ENCODE measurements at places on chromosomes 4 and X.
A peak's percentile ranks its signal among the peaks of the same experiment; 100 is the strongest.

- DNase-seq, result no peak
These were observed 27.7 kb upstream of the REST start for GRCh38 chr4:56879996-56880395.

DNA sequence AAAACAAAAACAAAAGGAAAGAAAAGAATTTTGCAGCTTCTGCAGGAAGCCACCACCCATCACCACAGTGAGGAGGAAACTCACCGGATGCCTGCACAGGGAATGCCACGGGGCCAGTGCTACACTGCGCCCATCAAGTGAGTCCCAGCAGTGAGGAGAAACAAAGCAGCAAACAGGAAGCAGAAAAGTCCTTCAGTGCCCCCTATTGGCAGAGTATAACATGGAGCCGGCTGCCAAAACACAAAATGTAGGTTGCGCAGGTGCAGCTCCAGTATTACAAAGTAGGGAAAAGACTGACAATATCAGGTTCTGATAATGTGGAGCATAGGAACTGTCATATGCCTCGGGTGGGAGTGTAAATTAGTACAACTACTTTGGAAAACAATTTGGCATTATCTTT is 23.3 kb upstream of the SCML2 start:
- no peak for DNase-seq

GRCh38 chr4:174789657-174790056 is 39.4 kb downstream of the GLRA3 start:
- DNase-seq, result no peak

GRCh38 chrX:103212749-103213457 is 2.0 kb upstream of the BEX4 start:
- DNase-seq, result no peak

- no peak for DNase-seq
These were observed 121.7 kb downstream of the PDS5A start for GRCh38 chr4:39855909-39856512.

- DNase-seq, result no peak
These were observed 29.3 kb downstream of the DYNLT3 start for GRCh38 chrX:37818031-37818430.

DNA sequence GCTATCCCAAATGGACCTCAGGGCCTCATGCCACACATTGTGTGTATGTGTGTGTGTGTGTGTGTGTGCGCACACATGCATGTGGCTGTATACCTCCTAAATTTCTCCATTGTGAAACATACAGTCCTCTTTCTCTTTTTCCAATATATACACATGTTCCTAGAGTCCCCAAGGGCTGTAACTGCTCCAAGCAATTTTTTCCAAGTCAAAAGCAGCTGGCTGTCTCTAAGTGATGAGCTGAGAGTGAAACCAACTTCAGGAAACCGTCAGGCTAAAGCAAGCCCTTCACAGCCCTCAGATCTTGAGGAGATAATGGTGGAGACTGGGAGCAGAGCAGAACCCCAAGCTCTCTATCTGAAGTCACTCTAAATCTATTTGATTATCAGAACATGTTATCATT is 496.1 kb upstream of the DIPK2B start:
- DNase-seq, result no peak

DNA sequence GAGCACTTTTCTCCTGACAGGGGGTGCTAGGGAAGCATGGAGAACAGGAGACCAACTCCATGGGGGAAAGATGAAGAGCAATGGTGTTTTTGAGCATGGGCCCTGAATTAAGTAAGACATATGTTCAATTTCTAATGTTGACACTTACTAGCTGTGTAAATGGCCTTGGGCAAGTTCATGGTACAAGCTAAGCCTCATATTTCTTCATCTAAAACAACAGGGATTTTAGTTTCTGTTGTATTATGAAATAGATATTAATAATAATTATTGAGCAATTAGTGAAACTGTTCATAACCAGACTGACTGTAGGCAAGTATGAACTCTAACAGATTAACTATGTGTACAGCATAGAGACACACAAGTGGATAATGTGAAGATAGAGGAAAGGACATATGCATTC is 515.0 kb upstream of the FAT1 start:
- no peak for DNase-seq

- DNase-seq, result peak; percentile 19
These were observed 43.7 kb downstream of the OTOP1 start for GRCh38 chr4:4182835-4183568.

- no peak for DNase-seq
These were observed 20.3 kb upstream of the ABCG2 start for GRCh38 chr4:88178626-88179231.

DNA sequence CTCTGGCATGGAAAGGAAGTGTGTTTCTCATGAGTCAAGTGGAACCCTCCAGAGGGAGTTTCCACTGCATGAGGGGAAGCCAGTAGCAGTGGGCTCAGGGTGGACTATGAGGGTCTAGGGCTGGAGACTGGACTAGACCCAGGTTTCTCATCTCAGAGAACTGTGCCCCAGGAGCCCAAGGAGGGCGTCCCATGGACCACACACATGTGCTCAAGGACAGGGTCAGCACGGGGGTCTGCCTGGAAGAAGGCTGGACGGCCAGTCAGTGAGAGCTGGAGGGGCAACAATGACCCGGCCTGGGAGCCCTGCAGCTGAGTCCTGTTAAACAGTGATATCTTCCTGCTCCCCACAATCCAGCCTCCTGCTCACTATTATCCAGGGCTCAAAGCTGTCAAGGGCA is 5.8 kb upstream of the CTSO start:
- DNase-seq, result no peak

DNA sequence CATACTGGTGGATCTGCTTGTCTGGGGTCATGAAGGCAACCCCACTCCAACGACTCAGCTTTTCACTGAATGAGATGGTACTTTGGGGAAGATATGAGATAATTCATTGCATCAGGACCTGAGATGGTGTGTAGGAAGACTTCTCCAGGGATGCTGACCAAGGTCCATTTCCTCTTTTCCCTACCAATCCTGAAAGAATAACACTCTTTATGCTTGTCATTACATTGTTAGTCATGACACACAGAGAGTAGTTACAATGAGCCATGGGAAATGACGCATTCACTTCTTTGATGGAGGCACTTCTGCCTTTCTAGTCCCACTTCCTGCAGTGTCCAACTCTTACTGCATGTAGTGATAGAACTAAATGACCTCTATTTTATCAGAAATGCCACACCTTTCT is 58.6 kb downstream of the AREG start:
- no peak for DNase-seq

GRCh38 chrX:48694776-48695533 is 1.6 kb upstream of the SUV39H1 start:
- no peak for DNase-seq

GRCh38 chrX:152138388-152138784 is at the start of gene MAGEA10:
MAGEA10 (minus strand) TSS chrX:152138577; CDS start chrX:152135620, 2,957 bp downstream.
- DNase-seq, result no peak

- DNase-seq, result no peak
These were observed 33.2 kb downstream of the NPY2R start for GRCh38 chr4:155241664-155242063.

- no peak for DNase-seq
These were observed 29.1 kb upstream of the RAB9B start for GRCh38 chrX:103861200-103861599.

- DNase-seq, result peak; percentile 57
These were observed 586 bp downstream of the BCAP31 start for GRCh38 chrX:153723351-153724251.

- DNase-seq, result no peak
These were observed 147.2 kb upstream of the RBPJ start for GRCh38 chr4:26173619-26174018.

GRCh38 chrX:21940356-21940829 is at the start of gene SMS:
SMS (plus strand) TSS chrX:21940709; CDS start chrX:21940825, 116 bp downstream.
- peak; percentile 32 for DNase-seq

DNA sequence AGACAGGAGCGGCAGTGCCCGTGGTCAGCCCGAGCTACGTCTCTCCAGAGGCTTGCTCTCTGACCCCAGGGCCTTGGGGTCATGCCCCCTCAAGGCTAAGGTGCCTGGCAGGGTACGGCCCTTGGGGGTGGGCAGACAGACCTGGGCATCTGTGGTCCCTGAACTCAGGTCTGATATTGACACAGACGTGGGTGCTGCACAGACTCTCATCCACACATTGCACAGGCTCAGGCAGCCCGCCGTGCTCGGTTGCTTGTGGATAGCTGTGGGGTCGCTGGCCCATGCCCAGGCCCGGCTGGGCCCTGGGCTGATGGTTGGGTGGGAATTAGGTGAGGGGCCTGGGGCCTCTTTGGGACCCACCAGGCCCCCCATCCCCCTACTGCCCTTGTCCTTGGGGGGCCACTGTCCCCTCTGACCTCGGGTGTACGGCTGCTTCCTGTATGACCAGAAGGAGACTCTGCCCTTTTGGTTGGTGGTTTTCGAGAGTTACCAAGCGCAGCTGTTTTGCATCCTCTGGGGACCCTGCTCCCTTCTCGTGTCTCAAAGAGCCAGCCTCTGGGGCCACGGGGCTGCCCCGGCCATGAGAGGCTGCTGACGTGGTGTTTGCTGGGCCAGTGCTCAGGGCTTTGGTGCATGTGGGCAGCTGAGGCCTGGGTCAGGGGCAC is 10.1 kb downstream of the FGFRL1 start:
- DNase-seq, result no peak

- no peak for DNase-seq
These were observed 16.9 kb downstream of the SPIN2B start for GRCh38 chrX:57104406-57104805.

GRCh38 chrX:152943826-152944225 is 46.0 kb downstream of the ZNF185 start:
- no peak for DNase-seq

GRCh38 chr4:152308951-152309350 is 226.9 kb downstream of the FBXW7 start:
- DNase-seq, result no peak

DNA sequence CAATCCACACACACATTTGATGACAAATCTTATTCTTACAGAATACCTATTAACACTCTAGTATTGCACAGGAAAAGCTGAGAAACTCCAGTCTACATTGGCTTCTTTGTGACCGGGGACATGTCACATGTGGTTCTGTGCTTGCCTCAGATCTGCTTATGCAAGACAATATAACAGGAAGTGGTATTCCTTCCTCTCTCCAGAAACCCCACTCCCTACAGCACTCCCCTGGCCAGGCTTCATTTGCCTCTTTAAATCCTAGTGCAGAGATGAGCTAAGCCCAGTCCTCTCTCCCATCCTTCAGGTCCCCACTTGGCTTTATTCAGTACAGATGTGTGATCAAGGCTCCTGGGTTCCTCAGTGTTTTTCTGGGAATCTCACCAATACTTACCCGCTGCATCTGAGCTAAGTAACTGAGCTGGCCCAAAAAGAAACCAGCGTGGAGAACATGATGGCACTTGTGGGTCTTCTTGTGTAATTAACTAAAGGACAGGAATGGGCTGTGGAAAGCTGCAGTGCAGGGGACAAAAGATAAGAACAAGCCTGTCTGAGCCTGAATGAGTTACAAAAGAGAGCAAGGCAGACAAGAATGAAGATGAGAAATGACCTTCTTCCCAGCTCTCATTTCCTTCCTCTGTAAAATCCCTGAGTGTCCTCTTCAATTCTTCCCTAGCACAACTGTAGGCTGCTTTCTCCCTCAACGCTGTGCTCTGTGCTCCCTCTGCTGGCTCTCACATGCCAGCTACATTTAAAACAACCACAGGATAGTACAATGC is 105.6 kb downstream of the HNRNPD start:
- peak; percentile 16 for DNase-seq

- DNase-seq, result no peak
These were observed 462.2 kb upstream of the PABPC4L start for GRCh38 chr4:134663742-134664141.

GRCh38 chrX:1853916-1854315 is 239.1 kb downstream of the ASMT start:
- DNase-seq, result no peak

- no peak for DNase-seq
These were observed 22.5 kb downstream of the STX18 start for GRCh38 chr4:4519297-4519894.

DNA sequence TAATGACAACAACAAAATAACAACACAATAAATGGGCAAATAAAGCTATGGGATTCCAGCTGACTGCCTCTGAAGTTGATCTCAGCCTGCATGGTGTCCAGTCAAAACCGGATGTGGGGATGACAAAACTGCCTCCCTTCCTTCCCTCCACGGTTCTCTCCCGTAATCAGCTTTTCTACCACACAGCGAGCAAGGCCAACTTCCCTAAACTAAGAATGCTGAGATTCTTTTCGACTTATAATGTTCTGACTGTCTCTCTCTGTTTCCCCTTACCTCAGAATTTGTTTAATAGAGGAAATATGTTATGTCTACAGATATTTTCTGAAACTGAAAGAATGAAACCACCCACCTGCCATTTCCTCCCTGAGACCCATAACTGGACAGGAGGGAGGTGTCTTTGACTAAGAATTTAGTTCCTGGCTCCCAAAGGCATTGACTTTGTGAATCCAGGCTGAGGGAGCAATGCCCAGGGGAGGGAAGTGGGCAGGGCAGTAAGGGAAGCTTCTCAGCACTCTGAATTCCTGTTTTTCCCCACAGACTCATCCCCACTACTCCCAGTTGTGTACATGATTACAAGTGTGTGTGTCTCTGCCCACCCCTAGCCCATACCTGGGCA is 1.0 kb upstream of the TLR1 start:
- no peak for DNase-seq

DNA sequence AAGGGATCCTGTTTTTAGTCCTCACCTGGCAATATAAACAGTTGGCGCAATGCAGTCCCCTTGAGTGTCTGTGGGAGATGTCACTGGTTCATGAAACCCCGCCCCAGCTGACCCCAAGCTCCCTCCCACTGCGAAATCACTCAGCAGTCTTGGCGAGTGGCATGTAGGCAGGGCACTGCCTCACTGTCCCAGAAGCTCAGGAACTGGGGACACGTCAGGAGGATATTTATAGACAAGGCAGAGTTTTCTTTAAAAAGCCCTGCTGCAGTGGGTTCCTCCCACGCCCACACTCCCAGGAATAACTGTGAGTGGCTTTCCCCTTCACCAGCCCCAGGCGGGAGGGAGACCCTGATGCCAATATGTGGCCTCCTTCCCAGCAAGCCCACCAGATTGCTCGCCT is 44.3 kb upstream of the PPP2R2C start:
- DNase-seq, result no peak

DNA sequence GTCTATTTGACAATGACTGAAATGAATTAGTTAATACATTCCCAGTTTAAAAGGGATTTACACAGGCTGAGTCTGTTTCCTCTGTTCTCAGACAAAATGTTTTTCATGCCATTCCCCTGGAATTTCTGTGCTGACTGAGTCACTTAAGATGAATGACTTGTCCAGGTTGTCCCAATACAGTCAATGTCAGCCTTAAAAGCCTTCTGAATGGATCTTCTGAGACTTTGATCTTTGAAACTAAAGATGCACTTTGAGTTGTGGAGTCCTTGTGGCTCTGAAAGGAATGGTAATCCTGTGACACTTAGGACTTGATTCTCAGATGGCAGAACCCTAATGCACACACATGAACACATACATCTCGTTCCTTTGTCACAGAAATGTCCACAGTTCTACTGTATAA is 622.2 kb upstream of the GRID2 start:
- DNase-seq, result no peak

All from stimulated activated CD4-positive, alpha-beta T cell treated with anti-CD3 and anti-CD28 coated beads, Interleukin-12 subunit alpha, Interleukin-12 subunit beta, amount 100 ng/mL, for 48 hours (primary cell).